Glutamatergic neuron (in vitro differentiated cells): ENCODE measurements at places on chromosomes 1 and 21. TPM values are rescaled to one million over a fixed set of nuclear protein-coding genes. Genes with fewer than 3 reads are reported as not detected.

- DNase-seq = no peak
These were observed 37.0 kb downstream of the LRIG2 start for GRCh38 chr1:113109908-113110554.

DNA sequence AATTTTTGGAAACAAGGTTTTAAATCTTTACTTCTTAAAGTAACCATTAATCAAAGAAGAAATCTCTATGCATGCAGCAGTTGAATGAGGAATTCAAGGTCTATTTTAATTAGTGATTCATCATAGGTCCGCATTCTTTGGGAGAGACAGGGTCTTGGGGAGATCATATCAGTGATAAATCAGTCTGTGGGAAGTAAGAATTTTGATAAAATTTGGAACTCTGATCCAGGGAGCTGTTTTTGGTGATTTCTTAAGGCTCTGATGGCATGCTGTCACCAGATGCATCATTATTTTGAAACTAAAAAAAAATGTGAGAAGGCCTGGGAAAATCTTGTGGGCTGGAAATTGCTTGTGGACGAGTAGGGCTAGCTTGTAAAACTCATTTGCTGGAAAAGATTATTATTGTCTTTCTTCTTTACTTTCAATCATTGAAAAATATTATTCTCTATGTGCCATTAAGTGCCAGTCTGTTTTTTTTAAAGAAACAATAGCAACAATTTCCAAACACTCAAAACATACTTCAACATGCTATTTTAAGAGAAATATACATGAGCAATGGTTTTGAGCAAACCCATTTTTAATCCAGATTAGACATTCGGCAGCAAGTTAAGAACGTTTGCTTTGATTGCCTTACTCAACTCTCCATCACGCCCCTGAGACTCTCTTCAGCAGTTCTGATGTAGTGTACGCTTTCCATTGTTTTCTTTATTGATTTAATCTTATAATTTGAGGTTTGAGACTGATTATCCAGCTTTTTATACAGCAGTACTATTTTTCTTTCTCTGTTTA lies 62.6 kb downstream of the ZBTB18 start:
- no peak for DNase-seq

F3 gene
- 0.93 TPM for total RNA-seq

GRCh38 chr1:232983375-232983774 lies 33.0 kb downstream of the NTPCR start:
- DNase-seq = no peak

AGT gene
- 6.3 TPM for total RNA-seq

DNA sequence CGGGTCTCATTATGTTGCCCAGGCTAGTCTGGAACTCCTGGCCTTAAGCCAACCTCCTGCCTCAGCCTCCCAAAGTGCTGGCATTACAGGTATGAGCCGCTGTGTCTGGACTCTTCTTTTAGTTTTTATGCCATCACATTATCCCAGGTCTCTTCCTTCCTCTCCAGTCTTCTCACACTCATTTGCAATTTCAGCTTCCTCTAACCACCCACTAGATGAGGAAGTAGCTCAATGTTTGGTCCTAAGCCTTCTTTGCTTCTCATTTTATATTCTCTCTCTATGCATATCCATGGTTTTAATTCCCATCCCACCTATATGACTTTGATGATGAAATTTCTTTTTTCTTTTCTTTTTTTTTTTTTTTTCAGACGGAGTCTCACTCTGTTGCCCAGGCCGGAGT lies 3.1 kb upstream of the ZBTB8A start:
- DNase-seq = no peak

FCGR3A gene
- not detected for total RNA-seq

GRCh38 chr1:108107658-108108057 lies 92.5 kb downstream of the SLC25A24 start:
- no peak for DNase-seq

CD34 gene
- 0.20 TPM for total RNA-seq

- DNase-seq = peak; percentile 54
These were observed 33.7 kb upstream of the VASH2 start for GRCh38 chr1:212916481-212917133.

CD53 gene
- not detected for total RNA-seq

- DNase-seq = no peak
These were observed 57.9 kb upstream of the FGGY start for GRCh38 chr1:59238993-59239392.

DNA sequence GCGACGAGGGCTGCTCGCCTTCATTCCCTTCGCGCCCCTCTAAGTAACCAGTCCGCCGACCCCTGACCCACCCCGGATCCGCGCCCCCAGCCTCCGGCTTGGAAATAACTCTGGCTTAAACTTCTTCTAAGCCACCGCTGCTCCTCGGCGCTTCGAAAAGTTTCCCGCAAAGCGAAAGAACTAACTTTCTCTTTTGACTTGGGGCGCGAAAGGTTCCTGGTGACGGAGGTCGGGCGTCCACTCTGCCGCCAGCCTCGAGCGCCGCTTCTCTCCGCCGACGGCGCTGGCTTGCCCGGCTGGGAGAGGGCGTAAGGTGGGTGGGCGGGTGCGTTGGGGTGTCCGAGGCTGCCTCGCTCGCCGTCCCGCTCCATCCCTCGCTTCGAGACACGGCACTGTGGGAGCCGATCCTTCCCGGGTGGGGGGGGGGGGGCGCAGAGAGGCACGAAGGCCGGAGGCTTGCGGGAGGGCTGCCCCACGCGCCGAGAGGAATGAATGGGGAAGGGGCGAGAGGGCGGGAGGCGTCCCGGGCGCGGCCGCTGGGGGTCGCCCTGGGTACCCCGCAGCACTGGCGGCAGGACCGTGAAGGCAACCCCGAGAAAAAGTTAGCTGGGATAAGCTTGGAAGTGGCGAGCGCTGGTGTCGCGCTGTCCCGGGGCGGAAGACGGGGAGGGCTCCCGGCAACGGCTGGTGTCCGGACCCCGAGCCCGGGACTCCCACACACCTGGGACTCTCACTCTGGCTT lies 569 bp downstream of the ATF3 start:
- DNase-seq = peak; percentile 83

DNA sequence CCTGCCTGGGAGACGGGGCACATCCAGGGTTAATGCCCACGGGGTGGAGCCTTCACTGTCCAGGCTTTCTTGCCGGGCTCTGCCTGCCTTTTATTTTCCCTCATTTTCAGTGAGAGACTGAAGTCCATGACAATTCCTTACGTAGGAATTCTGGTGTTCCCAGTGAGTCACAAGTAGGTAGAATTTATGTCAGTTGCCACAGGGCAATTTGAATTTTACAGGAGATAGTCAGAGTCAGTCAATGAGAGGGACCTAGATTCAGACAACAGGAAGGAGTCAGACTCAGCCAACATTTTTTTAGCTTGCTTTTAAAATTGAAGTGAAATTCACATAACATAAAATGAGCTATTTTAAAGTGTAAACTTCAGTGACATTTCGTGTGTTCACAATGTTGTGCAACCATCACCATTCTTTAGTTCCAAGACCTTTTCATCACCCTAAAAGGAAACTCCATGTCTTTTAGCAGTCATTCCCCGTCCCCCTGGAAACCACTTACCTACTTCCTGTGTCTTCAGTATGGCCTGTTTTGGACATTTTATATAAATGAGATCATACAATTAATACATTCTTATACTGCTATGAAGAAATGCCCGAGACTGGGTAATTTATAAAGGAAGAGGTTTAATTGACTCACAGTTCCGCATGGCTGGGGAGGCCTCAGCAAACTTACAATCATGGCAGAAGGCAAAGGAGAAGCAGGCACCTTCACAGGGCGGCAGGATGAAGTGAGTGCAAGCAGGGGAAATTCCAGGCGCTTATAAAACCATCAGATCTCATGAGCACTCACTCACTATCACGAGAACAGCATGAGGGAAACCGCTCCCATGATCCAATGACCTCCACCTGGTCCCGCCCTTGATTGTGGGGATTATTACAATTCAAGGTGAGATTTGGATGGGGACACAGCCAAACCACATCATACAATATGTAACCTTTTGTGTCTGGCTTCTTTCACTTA lies 14.6 kb downstream of the AJAP1 start:
- no peak for DNase-seq

DNA sequence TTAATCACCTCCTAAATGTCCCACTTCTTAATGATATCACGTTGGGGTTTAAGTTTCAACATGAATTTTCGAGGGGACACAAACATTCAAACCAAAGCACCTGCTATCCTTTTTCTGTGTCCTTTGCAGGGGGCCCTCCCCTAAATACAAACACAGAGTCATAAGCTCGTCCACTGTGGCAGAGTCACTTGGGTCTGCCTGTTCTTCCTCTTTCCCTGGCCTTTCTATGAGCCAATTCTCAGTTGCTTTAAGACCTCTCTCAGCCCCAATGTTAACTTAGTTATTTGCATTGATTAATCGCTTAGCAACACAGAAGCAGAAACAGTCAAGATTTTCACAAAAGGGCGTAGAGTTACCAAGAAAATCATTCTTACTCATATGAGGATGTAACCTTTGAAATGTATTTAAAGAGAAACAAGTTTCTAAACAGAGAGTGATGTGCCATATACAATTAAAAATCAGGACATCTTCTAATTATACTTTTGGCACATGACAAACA lies 14.9 kb downstream of the APCS start:
- no peak for DNase-seq

RSPH1 gene
- 0.42 TPM for total RNA-seq

GRCh38 chr1:8217011-8217711 lies 100.8 kb upstream of the SLC45A1 start:
- peak; percentile 41 for DNase-seq

AGBL4 gene
- total RNA-seq = 3.5 TPM

ZFP69B gene
- 10.7 TPM for total RNA-seq

DNA sequence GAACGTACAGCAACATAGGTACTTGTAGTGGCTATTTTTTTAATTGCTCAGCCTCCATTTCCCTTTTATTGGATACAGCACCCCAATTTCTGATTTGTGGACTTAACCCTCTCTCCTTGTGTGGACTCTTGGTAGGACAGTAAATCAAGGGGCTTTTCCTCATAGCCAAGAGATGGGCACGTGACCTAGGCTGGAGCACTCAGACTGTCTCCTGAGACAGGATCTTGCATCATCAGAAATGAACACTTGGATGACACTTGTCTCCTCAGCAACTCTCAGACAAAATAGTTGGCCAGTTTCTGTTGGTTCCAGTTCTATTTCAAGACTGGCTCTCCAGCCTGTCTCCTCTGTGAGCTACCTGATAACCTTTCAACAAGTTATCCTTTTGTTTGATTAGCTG lies 112.9 kb upstream of the ZNF678 start:
- no peak for DNase-seq

DNA sequence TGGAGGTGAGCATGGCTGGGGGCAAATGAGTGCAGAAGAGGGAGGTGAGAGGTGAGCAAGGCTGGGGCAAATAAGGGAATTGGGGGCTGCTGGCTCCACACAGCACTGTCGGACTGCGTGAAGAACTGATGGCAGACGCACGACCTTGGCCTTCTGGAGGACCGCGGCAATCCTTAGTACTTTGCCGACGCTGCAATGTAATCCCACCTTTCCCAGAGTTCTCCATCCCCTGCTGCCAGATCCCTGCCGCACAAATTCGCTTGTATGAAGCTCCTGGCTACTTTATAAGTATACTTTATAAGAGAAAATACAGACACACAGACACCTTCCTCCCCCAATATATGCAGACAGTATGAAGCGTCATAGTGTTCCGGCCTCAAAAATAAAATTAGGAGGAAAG lies 472.4 kb downstream of the SMYD3 start:
- DNase-seq = no peak

- no peak for DNase-seq
These were observed 32.1 kb upstream of the CCDC190 start for GRCh38 chr1:162892906-162893611.

DNA sequence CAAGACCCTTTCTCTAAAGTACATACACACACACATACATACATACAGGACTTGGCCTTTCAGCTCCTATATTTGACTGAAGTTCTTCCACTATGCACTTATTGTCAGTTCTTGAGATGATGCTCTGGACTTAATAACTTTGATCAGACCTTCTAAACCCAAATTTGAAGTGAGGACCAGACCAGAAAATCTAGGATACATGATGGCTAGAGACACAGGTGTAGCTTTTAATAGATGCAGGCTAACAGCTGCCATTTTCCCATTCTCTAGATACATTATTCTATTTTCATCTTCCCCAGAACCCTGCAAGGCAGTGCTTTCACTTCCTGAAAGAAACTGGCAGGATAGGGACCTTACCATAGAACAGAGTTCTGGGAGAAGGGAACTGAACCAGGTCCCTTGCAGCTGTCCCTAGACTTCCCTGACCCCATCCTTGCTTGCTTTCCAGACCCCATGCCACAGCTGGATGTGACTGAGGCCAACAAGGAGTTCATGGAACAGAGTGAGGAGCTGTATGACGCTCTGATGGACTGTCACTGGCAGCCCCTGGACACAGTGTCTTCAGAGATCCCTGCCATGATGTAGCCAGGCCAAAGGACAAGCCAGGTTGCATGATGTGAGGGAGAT lies 14.9 kb upstream of the RAB42 start:
- DNase-seq = no peak

DNA sequence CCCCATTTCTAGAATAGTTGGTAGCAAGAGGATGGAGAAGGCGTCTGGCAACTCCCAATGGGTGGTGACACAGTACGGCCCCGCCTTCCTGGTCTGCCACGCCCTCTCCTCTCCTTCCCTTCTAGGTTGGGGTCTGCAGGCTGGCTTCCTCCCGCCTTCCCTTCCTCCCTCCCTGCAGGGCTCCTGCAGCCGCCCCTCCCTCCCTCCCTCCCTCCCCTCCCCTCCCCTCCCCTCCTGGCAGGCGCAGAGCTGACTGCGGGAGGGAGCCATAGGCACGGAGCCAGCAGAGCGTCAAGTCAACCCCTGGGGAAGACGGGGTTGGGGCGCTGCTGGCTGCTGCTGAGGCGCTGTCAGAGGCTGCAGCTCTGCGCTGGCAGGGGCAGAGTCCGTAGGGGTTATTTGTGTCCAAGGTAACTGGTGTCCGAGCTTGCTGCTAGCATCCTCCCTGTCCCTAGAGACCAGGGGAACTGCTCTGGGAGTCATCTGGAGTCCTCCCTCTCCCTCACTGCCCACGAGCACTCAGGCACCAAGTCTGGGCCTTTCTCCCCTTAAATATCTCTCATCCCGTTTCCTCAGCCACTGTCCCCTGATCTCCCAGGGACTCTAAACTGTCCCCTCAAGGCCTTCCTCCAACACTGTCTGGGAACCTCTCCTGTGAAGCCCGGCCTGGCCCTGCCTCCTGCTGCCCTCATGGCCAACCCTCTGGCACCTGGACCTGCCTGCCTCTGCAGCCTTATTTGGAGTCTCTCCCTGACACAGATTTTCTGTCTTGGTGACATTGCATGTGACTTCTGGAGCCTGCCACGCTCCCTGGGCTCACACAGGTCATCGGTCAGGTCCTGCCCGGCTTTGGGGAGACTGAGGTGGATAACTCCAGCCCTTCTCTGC lies 57.4 kb upstream of the ACOT11 start:
- peak; percentile 64 for DNase-seq

CC2D1B gene
- total RNA-seq = 54.9 TPM

DNA sequence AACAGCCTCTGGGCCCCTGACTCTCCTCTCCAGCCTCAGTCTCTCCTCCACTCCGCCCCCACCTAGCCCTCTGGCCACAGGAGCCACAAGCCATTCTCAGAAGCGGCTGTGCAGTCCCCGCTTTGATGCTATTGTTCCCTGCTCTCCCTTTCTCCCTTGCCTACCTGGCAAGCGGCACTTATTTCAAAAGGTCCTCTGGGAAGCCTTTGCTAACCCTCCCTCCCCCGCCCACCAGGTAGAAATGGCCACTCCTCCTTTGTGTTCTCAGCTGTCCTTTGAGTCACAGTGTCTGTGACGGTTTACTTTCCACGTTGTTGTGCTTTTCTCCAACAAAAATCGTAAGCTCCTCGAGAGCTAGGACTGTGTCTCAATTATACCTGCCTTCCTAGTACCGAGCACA lies 338.4 kb upstream of the PROX1 start:
- DNase-seq = no peak
